ENCODE measurements at places on chromosomes 5 and 9.

- DNase-seq: no peak
Observed at GRCh38 chr9:134026981-134027380, 1.7 kb downstream of the BRD3OS start.

DNA sequence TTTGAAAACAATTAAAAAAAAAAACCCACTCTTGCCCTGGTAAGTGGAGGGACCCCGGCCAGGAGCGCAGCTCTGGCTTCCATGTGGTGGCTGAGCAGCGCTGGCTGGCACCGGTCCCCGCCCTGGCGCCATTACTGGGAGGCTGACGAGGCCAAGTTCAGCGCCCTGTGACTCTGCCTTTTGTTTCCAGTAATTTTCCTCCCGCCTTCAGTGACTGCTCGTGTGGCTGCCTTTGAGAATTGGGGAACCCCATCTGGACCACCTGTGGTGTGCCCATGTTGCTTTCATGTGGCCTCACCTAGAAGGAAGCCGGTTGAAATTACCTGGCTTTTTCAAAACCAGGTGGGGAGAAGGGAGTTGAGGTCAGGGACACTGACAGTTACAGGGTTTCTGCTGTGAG, 136.1 kb downstream of the GAPVD1 start:
- DNase-seq: no peak

DNA sequence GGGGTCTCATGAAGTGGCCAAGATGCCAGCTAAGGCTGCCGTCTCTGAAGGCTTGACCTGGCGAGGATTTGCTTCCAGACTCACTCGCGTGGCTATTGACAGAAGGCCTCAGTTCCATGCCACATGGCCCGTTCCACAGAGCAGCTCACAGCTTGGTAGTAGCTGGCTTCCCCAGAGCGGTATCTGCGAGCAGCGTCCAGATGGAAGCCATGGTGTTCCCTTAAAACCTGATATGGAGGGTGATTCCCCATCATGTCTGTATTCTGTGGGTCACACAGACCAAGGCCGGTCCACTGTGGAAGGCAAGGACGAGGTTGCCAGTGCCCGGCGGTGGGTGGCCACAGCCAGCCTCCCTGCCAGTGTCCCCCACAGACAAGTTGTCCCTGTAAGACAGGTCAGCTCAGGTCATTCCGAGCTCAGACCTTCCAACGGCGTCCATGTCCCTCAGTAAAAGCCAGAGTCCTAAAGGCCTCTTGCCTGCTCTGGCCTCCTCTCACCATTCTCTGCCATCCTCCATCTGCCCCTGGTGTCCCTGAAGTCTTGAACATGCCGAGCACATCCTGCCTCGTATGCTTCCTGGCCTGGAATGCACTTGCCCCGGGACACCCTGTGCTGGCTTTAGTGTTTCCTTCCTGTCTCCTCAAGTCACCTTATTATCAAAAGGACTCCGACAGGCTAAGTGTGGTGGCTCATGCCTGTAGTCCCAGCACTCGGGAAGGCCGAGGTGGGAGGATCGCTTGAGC, 61.3 kb upstream of the LRRTM2 start:
- no peak for DNase-seq

DNA sequence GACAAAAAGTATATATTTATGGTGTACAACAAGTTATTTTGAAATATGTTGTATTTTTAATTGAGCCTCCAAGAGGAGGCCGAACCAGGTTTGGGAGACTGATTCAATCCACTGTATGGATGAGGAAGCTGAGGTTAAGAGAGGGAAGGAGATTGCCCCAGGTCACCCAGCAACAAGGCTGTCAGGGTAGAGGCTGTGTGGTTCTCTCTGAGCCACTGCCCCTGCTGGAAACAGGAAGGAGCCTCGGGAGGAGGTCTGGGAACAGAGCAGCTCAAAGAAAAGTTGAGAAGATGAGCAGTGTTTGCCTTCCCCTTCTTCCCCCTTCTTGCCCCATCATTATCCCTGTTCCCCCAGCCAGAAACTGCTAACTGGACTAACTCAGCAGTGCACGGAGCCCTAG, 6.6 kb upstream of the FAT2 start:
- no peak for DNase-seq

DNA sequence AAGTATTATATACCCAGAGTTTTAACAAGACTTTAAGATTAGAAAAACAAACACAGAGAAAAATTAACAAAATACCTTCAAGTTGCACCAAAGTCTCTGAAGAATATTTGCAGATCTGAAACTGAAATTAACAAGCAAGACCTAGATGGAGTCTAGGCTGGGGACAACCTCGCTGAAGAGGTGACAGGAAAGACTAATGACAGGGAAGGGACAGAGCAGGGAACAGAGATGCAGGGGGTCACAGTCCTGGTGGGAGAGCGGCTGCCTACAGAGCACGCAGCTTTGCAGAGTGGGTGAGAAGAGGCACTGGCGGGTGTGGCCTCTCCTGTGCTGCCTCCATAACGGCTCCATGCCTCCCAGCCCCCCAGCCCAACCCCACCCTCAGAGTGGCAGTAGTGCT, 13.5 kb downstream of the RETREG1 start:
- no peak for DNase-seq

DNA sequence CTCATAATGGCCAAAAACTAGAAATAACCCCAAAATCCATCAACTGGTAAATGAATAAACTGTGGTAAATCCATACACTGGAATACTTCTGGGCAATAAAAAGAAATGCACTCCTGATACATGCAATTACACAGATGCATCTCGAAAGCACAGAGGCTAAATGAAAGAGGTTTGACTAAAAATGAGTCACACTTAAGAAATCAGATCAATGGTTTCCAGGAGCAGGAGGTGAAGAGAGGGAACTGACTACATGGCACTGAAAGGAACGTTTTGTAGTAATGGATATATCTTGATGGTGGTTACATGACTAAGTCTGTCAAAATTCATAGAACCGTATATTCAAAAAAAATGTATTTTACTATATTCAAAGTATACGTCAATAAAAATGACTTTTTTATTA, 42.4 kb downstream of the STRBP start:
- DNase-seq: no peak

GRCh38 chr5:143106174-143106573, 297.3 kb downstream of the NR3C1 start:
- no peak for DNase-seq

DNA sequence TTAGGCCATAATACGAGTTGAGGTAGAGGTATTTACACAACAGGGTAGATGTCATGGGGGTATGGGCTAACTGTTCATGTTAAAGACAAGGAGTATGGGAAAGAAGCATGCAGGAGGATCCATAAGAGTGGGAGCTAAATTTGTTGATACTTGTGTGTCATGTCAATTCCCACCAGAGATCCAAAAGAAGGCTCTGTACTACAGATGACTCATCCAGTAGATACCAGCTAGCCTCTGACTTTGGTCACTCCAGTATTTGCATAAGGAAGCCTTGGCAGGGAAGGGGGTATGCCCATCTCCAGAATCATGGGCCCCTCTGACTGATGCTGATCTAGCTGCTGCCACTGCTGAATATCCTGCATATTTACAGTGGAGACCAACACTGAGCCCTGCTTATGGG, 743.7 kb upstream of the GRAMD2B start:
- DNase-seq: no peak

DNA sequence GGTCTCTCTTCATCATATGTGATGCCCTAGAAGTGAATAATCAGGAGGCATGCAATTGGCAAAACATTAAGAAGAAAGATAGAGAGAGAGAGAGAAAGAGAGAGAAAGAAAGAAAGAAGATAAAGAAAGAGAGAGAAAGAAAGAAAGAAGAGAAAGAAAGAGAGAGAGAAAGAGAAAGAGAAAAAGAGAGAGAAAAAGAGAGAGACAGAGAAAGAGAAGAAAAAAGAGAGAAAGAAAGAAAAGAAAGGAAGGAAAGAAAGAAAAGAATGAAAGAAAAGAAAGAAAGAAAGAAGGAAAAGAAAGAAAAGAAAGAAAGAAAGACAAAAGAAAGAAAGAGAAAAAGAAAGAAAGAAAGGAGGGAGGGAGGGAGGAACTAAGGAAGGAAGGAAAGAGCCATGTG, 318.9 kb downstream of the ICE1 start:
- no peak for DNase-seq

DNA sequence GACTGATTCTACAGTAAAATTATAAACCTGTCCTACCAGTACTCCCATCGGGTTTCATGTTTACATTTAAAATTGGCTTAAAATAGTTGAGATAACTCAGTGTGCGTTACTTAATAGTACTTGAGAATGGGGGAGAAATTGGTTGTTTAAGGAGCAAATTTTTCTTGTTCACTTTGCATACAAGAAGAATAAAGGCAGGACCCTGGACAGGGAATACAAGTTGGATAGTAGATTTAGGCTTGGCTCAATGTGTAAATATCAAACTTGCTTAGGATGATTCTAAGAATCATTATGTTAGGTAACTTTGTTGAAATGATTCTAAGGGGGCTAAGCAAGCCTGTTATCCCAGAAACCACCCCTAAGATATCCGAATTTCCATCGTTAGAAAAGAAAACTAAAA, 448.4 kb upstream of the TLE4 start:
- no peak for DNase-seq

DNA sequence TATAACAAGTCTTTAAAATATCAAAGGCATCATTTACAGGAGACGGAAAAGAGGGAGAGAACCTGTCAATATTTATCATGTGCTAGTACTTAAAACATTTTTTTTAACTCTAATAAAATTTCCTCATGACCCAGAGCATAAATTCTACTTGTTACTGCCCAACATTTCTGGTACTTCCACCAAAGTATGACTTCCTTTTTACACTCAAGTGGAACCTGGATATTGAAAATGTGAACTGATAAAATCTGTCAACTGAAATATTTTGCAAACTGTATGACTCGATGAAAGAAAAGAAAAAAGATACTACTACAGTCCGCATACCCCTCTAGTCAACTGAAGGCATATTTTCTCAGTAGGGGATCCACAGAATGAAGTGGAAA, 37.1 kb downstream of the FAM13B start:
- no peak for DNase-seq

- no peak for DNase-seq
Observed at GRCh38 chr5:15013654-15014463, 142.3 kb upstream of the ANKH start.

DNA sequence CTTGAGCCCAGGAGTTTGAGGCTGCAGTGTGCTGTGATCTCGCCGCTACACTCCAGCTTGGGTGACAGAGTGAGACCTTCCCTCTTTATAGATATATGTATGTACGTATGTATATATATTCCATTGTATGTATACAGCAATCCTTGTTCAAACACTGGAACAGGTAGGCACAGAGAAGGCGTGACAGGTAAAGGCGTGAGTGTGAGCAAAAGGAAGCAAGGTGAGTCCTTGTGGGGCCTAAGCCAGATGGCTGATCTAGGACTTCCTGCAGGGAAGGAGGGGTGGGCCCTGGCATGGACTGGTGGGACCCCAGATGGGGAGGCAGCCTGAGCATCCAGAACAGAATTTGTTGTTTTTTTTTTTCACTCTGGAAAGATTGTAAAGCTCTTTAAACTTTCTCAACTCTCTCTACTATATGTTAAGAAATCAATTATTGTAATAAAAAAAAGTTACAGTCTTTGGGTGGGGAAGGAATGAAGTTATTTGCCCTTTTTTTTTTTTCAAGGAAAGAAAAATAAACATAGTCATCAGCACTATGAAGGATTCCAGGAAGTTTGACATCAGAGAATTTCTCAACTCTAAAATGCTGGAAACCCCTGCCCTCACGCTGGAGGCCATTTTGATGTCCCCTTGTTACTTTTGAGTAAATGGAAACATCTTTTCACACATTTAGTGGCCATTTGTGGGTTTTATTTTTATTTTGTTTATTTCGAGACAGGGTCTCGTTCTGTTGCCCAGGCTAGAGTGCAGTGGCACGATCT, 38.9 kb upstream of the STXBP1 start:
- no peak for DNase-seq

DNA sequence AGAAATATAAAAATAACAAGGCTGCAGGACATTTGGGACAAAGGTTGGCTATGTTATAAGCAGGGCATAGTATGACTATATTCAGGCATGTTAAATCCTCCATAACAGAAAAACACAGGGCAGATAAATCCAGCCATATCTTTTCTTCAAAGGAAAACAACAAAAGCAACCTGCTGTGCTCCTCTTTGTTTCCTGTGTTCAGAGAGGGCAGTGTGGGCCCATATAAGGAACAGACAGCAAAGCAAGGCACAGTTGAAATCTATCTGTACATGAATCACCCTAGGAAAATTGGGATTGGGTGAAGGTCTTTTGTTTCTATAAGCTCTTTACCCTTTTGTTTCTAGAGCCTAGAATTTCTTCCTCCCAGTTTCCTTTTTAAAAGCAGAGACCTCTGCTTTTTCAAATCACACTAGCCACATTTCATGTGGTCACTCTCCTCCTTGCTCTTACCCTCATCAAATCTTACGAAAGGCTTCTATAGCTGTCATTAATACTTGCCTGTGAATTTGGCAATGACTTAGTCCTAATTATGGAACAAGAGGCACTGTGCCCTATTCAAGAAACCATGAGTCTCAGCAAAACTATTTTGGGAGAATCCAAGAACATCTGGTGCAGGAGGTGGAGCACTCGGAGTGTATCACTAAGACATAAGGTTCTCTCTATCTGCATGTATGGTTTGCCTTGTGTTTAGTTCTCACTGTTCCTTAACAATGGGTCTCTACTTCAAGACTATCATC, 1.8 kb downstream of the GZMA start:
- DNase-seq: no peak
